ENCODE measurements at places on chromosomes 7 and 10.

- peak; percentile 26 for DNase-seq
These were observed 260.7 kb downstream of the EXOC4 start for GRCh38 chr7:133513608-133514007.

DNA sequence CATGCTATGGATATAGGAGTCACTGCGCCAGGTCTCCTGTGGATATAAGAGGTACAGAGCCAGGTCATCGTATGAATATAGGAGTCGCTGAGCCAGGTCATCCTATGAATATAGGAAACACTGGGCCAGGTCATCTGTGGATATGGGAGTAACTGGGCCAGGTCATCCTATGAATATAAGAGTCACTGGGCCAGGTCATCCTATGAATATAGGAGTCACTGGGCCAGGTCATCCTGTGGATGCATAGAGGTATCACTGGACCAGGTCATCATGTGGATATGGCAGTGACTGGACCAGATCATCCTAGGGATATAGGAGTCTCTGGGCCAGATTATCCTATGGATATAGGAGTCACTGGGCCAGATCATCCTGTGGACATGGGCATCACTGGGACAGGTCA, 181.7 kb downstream of the DNAH11 start:
- no peak for DNase-seq

DNA sequence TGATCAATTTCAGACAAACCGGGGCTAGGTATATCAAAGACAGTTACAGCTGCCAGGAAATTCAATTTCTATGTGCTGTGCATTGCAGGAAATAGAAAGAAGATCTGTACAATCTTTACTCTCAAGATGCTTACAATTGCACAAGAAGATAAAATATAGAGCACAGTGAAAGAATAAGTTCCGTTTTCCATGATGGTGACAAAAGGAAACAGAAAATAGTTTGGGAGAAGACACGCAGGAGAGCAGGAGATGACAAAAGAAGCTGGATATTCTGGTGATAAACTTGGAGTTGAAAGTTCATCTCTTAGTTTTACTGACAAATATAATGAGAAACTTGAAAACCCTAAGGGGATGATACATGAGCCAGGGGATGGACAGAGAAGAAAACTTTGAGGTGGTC, 646.0 kb downstream of the PARD3 start:
- no peak for DNase-seq

DNA sequence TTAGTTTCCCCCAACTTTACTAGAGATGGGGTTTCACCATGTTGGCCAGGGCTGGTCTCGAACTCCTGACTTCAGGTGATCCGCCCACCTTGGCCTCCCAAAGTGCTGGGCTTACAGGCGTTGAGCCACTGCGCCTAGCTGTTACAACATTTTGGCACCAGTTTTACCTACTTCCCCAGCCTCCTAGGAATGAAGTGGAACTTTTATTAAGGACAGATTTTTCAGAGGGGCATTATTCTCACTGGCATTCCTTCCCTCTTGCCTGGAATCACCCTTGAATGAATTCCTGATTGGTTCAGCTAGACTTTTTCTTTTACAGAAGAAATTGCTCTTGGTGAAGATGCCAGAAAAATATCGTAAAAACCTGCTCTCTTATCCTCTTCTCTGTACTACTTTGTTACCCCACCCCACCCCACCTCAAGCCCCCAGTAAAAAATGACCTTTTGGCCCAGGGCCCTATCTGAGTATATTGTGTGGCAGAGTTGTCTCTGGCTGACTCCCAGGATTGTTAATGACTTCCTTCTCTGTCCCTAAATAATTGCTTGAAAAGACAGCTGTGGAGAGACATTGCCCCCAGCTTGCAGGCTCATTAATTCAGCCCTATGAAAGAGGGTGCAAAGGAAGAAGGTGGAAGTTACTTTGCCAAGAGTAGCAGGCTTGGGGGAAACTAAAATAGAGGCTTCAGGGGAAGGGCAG, 189.6 kb downstream of the AUTS2 start:
- DNase-seq: no peak

DNA sequence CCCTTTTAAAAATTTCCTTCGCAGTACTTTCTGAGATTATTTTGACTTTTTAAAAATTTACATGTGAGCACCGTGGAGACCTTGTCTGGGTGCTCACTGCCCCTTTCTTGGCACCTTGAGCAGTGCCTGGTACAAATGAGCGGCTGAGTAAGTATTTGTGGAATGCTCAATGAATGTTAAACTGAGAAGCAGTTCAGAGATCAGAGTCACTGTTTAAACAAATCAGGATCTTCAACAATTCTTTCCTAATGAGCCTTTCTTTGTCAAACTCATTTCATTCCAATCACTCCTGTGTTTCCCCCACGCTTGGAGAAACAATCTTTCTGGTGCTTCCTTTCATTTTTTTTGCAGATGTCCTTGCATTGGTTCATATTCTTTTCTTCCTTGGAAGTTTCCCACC, 611.3 kb upstream of the GALNT17 start:
- peak; percentile 43 for DNase-seq

- DNase-seq: no peak
These were observed 60.4 kb downstream of the ANKIB1 start for GRCh38 chr7:92306153-92306552.

- DNase-seq: no peak
These were observed 61.2 kb downstream of the OAT start for GRCh38 chr10:124357561-124357885.

DNA sequence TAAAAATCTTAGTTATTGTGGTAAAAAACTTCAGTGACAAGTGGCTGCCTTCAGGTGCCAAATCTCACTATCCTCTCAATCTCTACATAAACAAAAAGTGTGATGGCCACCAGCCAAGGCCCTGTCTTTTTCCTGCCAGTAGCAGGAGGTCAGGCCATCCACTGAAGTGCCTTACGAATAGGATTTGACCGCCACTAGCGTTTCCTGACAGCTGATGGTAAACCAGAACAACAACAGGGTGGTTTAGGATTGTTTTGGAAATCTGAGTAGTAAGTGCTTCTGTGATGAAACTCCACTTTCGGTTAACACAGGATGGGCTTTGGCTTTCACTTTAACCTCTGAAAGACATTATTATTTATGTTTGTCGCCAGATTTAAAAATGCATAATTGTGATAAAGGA, 55.7 kb upstream of the OGDHL start:
- DNase-seq: no peak

DNA sequence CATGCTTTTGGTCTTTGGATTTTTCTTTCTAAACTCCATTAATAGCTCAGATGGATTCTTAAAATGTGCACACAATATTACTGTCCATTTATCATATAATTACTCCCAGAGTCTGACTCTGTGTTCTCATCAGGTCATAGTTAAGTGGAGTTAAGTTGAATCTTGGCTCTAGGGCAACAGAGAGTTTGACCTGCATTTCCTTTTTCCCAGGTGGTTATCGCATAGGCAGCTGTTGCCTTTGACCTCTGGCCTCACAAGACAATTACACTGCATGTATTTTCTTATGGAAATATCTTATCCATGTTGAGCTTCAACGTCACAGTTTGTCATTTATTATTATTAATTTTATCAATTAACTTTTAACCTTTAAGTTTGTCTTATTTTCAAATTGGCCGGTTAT, 237.5 kb upstream of the HGF start:
- no peak for DNase-seq

DNA sequence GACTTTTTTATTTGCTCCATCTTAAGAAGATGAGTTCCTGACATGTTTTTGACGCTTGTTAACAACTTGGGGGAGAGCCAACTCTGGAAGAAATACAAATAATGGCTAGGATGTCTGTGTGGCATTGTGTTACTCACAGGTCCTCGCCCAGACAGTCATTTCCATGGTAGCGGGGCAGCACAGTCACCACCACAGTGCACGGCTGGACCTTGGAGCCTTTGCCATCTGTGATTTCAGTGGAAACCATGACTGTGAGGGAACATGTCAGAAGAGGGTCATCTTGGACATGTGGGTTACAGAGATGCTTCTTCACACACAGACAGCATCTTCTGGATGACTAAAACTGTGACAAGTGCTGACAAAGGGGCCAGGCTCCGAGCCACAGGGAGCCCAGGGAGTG, 74.5 kb downstream of the PKD1L1 start:
- DNase-seq: peak; percentile 36

GRCh38 chr7:36999626-37000485, 275.6 kb upstream of the AOAH start:
- no peak for DNase-seq

DNA sequence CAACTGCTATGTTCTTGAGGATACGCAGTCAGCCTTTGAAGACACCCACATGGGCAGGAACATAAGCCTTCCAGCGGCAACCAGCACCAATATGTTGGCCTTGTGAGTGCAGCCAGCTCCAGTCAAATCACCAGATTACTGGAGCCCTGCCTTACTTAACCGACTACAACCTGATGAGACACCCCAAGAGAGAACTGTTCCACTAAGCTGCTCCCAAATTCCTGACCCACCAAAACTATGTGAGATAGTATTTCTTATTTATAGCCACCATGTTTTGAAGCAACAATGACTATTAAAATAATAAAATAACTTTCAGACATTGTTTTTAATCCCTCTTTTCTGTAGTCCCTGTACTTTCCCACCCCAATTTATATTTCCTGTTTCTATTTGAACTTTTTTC, 179.6 kb downstream of the ADK start:
- DNase-seq: no peak

DNA sequence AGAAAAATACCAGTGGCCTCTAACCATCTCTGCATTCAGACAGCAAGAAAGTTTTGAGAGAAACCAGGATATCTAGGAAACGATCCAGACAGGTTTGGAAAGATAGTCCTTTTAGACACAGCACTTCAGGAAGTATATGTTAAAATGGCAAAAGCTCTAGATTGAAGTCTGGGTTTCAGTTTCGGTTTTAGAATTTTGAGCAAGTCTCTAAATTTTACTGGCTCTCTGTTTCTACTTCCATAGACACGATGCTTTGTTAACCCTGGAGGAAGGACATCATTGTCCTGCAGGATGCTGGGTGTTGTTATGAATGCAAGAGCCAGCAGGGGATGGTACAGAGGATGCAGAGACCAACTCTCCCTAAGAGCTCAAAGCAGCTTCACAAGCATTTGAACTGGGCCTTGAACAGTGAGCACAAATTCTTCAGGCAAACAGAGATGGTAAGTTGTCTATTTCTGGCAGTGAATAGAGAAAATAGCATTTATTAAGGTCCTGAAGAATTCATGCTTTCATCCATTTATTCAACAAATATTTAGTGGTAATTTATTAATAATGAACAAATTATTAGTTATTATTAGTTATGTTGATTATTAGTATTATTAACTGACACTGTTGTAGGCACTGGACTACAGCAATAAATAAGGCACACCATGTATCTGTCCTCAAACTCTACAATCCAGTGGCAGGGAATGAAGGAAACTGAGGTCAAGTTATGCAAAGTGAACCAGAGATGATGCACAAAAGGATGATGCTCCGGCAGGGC, 152.7 kb upstream of the NRP1 start:
- peak; percentile 14 for DNase-seq

DNA sequence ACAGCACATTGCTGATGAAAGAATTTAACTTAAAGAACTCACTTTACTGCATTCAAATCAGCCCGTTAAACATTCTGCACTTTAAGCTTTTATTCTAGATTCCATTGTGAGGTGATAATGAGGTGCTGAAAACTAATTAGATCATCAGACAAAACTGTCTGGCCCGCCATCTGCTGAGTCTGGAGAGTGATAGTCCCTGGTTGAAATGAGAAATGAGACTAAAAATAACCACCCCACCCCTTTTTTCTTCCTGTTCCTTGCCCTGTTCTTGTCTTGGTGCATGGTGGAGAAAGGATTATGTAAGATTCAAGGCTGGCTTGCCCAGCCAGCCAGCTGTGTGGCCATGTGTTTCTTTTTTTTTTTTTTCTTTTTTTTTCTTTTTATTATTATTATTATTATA, 277.0 kb upstream of the COBL start:
- DNase-seq: no peak

- DNase-seq: peak; percentile 33
These were observed 17.6 kb upstream of the CSTF2T start for GRCh38 chr10:51716981-51717380.

DNA sequence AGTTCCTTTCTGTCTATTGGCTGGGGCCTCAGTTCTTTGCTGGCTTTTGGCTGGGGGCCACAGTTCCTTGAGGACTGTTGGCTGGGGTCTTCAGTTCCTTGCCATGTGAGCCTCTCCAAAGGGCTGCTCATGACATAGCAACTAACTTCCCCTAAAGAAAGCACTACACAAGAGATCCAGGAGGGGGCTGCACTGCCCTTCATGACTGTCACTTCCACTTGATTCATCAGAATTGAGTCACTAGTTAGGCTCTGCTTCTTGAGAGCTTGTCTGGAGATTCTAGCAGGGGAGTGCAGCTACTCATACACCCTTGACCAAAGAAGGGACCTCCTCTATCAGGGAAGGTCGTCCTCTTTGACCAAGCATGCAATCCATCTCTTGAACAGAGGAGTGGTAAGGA, 38.0 kb upstream of the MKX start:
- DNase-seq: peak; percentile 52

- DNase-seq: no peak
These were observed 61.1 kb downstream of the SORCS1 start for GRCh38 chr10:107103174-107104025.

DNA sequence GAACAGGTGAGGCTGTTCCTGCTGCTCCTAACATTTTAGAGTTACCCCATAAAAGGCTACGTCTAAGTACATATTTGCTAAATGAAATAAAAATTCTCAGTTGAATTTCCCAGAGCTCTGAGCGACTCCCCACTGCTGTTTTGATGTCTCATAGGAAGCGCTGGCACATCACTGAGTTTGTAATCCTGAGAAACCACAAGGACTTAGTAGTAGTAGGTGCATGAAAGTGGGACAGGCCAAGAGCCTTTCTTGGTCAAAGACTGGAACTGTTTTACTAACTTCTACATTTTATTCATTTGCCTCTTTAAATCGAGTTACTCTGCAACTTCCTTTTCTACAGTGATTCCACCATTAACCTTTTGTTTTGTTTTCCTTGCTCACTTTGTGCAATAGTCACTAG, 85.9 kb downstream of the XPNPEP1 start:
- DNase-seq: no peak

DNA sequence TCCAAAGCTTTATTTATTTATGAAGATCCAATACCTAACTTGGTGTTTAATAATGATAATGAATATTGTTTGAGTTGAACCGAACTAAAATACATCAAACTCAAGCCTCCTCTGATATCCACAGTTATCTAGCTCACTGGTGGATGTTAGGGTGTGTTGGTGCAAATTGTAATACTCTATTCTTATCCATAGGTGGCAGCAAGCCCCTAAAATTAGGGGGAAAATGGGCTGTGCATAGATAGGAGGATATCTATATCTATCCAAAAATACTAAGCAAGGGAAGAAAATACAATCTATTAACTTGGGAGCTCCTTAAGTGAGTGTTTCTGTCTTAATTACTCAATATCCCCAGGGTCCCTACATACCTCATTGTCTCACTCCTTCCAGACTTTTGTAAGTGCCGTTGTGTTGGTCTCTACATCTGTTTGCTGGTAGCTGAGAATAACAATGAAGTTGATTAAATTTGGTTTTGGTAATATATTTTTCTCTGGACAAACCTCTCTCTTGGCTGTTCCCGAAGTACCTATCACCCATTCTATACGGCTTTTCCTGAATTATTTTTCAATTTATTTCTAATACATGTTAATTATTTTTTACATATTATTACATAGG, 55.0 kb upstream of the VWDE start:
- DNase-seq: peak; percentile 60

Measured in GM03348 (cell line).